ENCODE measurements at places on chromosomes 2 and 18.

GRCh38 chr2:71269511-71270090, 42.7 kb upstream of the PAIP2B start:
- no peak for DNase-seq

GRCh38 chr2:84417453-84418145, 41.5 kb downstream of the SUCLG1 start:
- no peak for DNase-seq

GRCh38 chr2:13480057-13480456, 763.3 kb downstream of the TRIB2 start:
- no peak for DNase-seq

DNA sequence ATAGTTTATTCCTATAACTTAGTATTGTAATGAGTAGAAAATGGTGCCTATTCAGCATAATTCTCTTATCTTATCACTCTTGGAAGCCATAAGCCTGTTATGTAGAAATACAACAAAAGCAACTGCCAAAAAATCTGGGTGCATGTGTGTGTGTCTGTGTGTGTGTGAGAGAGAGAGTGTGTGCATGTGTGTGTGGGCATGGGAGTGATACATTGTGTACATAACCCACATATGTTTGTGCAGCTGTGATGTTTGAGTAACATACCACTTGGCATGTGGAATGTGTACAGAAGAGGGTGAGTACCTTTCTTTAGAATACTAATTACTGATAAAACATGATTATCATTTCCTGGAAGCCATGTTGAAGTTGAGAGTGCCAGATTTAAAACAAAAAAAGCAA, 642.3 kb upstream of the SYT4 start:
- DNase-seq, result no peak

DNA sequence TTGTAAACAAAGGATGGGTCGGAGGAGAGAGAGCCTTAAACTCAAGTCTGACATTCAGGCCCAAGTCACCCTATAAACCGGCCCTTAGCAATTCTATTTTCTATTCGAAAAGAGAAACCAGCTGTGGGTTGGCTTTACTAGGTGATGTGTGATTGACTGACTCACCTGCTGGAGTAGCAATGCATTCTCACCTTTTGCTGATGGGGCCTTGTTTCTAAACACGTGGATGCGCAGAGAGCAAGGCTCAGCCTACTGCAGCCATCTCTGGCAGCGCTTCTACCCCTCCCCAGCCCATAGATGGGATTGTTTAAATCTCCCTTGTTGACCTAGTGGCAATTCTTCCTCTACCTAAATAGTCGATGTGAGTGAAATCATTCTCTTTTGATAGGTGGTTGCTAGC, 138.5 kb downstream of the MEIS1 start:
- no peak for DNase-seq

DNA sequence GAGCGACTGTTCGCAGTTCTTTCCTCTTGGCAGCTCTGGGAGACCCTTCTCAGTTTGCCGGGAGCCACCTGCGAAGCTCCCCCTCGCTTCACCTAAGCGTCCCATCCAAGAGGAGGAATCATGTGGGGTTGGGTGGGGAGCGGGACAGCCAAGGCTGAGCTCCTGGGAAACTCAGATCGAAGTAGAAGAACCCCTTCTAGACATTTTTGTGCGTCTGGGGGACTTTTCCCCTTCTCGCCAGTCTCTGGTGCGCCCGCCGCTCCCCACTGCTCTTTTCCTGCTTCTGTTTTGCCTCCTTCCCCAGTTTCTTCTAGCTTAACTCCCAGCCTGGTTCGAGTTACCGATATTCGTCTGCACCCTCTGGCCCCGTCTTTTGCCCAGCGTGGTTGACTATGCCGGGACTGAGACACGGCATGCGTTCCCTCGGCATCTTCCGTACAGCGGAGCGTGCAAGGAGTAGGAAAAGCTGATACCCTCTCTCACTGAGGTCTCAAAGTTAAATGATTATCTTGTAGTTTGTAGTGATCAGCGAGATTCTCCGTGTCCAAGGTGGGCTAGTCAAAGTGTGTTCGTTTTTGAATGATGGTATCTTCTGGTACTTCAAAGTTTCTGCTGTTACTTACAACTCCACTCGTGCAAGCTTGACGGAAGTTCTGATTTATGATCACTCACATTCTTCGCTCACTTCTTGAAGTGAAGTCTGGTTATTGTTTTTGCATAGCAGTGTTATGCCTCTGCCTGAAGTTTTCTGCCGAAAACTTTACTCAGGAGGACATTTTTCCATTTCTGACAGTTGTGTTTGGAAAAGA, 664 bp downstream of the CAMKMT start:
- no peak for DNase-seq

All from skeletal muscle cell (primary cell).